ENCODE measurements at places on chromosomes 1 and 21. TPM values are rescaled to one million over a fixed set of nuclear protein-coding genes. Genes with fewer than 3 reads are reported as not detected.

The SLC2A1 gene
- 90.9 TPM for total RNA-seq

DNA sequence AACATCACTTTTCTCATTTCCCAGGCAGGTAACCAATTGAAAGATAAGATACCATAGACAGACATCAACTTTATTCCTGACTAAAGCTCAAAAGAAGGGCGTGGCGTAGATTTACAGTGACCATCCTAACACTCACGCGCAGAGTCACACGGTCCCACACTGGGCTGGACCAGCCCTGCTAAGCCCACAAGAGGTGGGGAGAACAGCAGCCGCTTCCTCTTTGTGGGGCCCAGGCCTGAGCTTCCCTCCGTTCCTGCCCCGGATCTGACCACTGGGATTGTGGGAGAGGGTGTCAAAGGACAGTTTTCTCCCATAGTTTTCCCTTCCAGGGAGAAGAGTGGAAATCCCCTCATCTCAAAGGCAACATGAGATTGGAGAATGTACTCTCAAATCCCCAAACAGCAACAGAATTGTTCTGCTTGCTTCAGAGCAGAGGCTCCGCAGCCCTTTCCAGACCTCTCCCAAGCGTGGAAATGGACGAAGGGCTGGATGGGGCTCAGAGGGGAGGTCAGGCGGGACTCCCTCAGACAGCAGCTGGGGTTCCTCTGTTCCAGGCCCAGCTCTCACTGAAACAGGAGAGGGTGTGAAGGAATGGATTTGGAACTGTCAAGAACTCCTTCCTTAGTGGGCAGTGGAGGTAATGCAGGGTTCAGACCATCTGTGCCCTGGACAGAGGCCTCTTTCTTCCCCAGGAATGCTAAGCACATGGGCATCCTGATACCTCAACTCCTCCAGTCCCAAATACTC is 33.7 kb downstream of the L1TD1 start:
- DNase-seq = no peak

The OR2AK2 gene
- not detected for total RNA-seq

GRCh38 chr1:150093805-150094204 is 26.2 kb downstream of the VPS45 start:
- DNase-seq = no peak

DNA sequence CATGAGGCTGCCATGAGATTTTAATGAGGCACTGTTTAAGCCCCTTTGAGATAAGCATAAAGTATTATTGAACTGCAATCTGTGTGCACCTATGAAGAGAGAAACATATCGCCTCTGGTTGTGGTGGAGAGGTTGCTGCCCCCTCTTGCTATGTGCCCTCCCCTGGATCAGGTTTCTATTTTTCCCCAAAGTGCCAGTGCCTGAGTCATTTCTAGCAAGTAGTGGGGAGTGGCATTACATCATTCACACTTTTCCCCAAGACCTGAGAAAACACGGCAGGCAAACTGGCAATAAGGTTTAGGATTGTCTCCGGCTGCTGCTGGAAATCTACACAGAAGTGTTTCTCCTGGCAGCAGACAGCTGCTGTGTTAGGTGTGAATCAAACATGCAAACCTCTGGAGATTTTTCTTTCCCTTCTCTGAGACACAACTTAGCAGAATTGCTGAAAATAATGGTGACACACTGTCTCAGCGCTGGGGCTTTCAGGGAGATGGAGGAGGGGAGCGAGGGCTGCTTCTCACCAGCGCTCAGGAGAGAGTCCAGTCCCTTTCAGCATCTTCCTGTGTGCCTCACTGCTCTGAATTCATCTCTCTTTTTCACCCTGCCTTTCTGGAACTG is 13.7 kb upstream of the RGS16 start:
- peak; percentile 7 for DNase-seq

The ITLN2 gene
- total RNA-seq = 2.7 TPM
